ENCODE measurements at places on chromosomes 5 and 9.

DNA sequence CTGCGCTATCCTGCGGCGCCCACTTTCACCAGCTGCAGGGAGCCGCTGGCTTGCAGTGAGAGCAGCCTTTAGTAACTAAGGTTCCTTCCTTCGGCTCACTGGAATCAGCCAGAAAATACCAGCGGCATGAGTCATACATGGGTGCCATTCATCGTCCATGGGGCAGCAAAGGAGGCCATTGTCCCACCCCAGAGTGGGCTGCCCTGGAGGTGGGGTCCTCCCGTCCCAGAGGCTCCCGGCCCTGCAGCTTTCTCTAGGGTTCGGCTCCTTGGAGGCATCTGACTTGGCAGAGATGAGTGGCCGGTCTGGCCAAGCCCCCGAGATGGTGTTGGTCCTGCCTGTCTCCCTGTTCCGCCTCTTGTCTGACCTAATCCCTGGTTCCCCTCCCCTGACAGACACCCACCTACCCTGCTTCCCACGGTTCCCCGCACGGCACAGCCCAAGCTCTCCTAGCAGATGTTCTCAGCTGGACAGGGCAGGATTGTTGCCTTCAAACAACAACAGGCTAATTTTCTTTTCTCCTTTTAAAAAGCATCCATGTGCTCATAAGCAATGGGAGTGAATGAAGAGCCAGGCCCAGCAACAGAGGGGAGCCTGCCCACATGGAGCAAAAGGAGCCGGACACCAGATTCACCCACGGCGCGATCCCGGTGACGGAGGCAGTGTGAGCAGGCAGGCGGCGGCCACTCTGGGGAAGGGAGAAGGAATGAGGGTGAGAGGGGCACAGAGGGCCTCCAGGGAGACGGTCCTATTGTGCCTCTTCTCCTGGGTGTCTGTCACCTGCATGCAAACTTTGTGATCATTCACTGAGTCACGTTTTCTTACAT, 97.0 kb upstream of the COL5A1 start:
- DNase-seq = peak; percentile 20

DNA sequence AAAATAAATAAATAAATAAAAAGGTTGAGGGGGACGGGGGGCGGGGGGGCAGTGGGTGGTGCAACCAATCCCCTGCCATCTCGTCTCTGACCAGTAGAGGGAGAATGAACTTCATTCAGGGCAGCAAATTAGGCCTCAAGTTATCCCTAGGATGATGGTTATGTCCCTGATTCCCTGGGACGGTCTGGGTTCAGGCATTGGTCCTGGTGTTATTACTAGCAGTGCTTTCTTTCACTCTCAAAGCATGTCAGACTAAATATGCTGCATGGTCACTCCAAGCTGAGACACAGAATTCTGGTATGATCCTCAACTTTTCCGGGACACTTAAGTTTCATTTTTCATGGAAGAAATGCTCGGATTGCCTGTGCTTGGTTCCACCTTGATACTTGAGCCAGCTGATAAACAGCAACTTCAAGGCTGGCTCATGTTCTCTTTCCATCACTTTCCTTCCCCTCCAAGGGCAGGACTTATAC, 59.4 kb downstream of the DAP start:
- peak; percentile 59 for DNase-seq

- DNase-seq = no peak
Observed at GRCh38 chr9:5482194-5482593, 28.1 kb upstream of the PDCD1LG2 start.

DNA sequence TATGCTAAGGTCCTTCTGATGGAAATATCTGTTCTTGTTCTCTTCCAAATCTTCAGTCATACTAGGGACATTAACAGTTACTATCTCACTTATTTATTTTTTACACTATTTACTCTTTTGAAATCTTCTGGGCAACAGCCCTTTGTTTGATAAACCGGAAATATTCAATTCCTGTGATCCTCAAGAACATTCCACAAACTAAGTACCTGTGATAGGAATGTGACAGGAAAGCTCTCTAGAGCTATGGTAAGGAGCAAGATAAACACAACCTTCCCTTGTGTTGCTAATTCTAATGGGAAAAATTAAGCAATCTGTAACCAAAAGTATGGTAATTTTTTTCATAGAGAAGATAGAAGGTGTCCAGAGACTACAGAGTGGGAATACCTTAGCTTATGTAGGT, 22.0 kb upstream of the ANKRD34B start:
- DNase-seq = no peak

DNA sequence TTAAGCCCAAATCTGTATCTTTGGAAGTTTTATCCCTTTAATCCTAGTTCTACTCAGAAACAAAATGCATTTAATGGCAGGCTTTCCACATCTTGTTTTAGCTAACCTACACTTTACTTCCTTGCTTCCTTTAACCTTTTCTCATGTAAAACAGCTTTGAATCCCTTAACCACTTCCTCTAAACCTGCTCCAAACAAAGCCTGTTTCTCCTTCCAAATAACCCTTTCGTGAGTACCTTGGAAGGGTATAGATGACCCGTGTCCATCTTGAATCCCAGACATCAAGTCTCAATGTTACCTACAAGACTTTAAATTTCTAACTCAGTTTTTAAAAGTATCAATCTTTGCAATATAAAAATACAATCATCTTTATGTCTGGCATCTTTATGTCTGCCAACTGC, 78.4 kb downstream of the DROSHA start:
- DNase-seq = no peak

DNA sequence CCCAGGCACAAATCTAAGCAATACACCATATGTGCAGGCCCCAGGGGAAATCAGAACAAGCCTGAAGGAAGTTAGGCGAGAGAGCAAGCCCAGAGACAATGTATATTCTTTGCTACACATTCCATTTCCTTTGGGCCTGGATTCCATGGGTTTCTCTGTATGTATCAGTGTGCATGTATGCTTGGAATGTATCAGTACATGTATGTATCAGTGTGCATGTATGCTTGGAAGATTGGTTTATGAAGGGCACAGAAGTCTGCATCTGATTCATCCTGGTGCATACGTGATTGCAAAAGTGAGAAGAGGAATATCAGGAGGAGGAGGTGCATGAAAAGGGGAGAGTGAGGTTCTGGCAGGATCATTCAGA, 232.6 kb upstream of the ANKRD55 start:
- DNase-seq = no peak

- no peak for DNase-seq
Observed at GRCh38 chr5:130135506-130135905, 231.2 kb downstream of the CHSY3 start.

GRCh38 chr5:78005021-78005785, 229.1 kb upstream of the TBCA start:
- DNase-seq = no peak

DNA sequence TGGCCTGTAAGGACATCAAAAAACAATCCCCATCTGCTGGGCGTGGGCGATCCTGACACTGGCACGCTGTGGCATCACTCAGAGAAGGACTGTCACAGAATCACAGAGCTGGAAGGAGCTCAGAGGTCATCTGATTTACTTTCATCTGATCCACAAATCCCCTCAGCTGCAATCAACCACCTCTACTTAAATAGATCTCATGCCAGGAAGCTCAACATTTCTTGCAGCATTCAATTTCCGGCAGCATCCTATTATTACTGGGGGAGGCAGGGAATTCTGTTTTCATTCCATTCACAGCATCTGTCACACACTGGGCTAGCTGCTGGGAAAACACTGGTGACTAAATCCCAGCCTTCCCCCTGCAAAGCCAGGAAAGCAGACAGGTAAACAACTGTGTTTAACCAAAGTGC, 38.3 kb downstream of the RETREG1 start:
- DNase-seq = peak; percentile 72

DNA sequence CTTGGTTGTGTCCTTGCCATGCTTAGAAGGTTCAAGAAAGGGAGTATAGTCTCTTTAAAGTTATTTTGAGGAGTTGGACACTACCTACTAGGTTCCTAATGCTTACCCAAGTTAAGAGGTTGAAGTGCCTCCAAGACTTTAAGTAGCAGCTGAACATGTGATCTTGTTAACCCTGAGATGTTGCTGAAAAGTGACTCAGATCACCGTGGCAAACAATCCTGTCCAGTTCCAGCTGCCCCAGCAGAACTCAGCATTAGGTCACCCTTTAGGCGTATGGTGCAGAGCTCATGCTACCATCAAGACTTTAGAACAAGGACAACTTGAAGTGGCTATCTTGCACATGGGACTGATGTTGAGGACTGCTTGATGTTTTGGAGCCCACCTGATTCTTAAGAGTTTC, 22.5 kb downstream of the ZNF462 start:
- DNase-seq = no peak

GRCh38 chr5:139725073-139725830, 70.4 kb upstream of the PSD2 start:
- DNase-seq = peak; percentile 70

DNA sequence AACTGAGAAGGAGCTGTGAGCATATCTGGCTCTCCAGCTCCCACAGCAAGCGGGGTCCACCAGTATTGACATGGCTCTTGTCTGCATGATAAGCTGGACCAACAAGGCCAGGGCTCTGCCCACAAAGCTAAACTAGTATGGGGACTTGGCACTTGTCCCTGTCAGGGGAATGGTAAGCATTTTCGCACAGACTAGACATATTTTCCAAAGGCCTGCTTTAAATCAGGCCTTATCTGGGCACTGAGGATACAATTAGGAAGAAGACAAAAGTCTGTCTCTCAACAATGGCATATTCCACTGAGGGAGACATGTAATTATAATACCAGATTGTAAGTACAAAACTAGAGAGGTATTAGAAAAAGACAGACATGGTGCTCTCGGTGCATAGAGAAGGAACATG, 32.1 kb downstream of the CSF2 start:
- DNase-seq = no peak

GRCh38 chr5:173729079-173729765, 112.8 kb upstream of the BOD1 start:
- DNase-seq = no peak

DNA sequence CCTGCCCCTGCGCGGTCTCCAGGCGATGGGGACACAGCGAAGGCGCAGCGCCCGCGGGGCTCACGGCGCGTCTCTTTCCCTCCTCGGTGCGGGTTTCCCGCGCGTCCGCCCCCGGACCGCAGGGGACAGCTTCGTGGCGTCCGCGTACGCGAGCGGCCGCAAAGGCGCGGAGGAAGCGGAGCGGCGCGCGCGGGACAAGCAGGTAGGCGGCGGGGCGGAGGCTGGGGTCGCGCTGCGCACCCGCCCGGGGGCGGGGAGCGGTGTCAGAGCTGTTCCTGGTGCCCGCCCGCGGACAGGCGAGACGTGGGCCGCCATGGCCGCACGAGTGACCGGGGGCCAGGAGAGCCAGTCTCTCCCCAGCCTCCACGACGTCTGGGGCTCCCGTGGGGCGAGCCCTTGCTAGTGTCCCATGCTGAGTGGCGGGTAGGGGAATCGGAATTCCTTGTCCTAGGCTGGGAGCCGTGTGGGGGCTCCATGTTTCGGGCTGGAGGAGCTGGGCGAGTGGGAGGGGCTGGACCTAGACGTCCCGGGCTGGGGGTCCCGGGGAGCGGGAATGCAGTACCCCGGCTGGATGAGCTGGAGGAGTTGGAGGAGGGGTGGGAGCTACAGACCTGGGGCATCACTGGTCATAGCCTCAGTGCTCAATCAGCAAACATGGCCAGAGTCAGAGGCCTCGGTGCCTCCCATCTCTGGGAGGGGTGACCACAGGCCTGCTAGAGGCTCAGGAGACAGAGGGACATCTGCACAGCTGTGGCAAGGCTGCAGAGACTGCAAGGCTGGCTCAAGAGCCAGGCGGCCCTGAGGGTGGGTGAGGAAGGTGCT, 968 bp downstream of the NKD2 start:
- DNase-seq = peak; percentile 3

DNA sequence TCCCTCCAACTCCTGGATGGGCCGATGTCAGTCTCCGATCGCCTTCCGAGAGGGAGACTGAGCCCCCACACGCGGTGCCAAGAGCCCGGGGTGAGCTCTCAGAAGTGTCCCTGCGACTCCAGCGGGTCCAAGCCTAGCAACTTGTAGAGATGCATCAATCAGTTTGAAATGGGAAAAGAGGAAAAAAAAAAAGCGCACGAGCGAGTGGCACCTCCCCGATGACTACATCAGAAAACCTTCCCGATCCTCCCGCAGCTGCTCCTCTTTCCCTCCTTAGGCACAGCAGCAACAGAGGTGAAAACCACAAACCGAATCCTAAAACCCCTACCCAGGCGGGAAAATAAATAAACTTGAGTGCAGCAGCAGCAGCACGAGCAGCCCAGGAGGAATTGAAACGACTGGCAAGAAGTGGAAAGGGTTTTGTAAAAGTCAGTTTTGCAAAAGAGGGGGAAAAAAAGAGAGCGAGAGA, 1.0 kb upstream of the EFNA5 start:
- DNase-seq = no peak

DNA sequence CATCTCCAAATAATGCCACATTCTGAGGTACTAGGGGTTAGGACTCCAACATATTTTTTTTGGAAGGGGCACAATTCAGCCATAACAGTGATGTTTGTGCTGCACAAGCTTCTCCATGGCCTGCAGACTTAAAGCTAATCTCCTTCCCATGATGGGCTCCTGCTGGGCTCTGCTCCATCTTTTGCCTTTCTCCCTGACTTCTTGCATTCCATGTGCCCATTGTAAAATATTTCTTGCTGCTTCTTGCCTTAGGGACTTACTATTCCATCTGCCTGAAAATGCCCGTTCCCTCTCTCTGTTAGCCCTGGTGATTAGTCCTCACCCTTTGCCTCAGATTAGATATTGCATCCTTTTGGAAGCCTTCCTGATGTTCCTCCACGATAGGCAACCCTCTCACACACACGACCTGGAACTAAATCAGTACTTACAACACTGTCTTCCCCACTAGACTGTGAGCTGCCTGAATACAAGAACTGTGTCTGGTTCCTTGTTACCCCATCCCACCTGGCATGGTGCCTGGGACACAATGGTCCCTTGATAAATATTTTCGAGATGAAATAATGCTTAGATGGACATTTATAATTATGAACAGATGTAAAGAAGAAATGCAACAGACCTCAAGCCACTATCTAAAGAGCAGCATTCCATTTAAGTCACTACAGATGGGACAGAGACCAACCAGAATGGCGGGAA, 33.5 kb downstream of the OR1J1 start:
- no peak for DNase-seq

- no peak for DNase-seq
Observed at GRCh38 chr5:80109646-80110478, 74.7 kb downstream of the THBS4 start.

- no peak for DNase-seq
Observed at GRCh38 chr5:37553720-37554404, 174.7 kb downstream of the WDR70 start.

DNA sequence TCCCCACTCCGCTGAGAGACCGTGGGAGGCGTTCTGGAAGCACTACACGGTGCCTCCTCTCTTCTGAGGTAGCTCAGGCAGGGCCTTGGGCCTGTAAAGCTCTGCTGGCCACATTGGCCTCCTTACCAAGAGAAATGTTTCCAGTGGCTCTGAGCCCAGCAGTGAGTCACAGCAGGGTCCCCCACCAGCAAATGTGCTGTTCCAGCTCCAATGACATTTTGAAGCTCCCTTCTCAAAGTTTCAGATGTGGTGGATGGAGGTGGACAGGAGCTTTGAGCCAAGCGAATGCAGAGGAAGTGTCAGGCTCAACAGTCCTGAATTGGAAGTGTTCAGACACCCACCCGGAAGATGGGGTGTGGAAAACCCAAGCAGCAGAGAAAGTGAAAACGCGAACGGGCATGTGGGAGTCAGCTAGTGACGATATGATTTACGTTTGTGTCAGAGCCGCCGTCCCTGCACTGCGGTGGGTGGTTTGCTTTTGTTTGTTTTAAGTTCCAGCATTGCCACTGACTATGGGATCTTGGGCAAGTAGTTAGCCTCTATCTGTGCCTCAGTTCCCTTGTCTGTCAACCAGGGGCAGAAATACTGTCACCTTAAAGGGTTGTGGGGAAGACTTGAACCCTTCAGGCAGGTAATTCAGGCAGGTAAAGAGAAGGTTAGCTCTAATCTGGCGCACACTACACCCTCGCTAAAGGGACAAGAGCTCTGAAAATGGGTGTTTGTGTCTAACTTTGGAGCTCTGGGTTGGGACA, 38.2 kb downstream of the C5orf15 start:
- peak; percentile 32 for DNase-seq

All from head of caudate nucleus (tissue), 42 donors.